ENCODE measurements at places on chromosomes 6 and 20.

GRCh38 chr6:168182366-168182765, 103.4 kb upstream of the FRMD1 start:
- no peak for DNase-seq

DNA sequence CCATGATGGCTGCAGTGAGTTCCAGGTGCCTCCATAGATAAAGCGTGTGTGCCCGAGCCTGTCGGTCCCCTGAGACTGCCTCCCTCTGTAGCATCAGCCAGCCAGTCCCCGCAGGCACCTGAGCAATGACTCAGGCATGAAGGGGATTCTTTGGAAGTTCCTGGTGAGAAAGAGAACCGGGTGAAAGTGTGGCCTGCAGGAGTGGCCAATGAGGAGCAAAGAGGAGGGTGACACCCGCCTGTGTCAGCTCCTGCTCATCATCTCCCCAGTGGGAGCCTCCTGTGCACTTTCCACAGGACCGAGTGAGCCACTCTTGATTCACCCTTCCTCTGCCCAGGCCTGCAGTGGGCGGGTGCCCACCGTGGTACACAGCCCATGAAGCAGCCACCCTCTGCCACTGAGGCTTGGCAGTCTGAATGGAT, 71.2 kb upstream of the PTPN1 start:
- no peak for DNase-seq

DNA sequence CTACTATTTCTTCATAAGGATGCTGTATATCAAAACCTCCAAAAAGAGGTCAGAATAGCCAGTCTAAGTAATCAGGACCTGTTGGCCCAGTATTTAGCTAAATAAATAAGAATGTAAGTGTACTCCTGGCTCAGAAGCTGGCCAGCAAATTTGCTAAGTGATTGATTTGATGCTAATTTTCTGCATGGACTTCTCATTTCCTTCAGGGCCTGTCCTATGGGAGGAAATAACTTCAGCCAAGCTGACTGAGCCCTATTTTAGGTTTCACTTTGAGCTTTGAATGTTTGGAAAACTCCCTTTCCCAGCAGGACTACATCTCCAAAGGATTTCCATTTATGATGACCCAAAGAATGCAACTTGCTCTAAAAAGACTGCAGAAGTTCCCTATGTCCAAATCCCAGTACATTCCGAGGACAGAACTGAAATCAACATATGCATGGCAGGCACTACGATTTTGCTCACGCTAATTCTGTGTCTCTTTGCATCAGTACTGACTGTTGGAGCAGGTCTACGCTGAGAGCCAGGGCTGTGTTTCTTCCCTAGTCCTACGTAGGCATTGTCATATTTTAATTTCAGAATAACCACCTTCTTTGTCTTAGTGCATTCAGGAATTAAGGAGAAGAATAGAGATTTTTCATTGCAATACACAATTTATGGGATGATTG, 441.4 kb upstream of the PLCB4 start:
- no peak for DNase-seq

GRCh38 chr6:79134699-79135474, 56.8 kb upstream of the PHIP start:
- DNase-seq: no peak

GRCh38 chr6:17899491-17899890, 87.9 kb downstream of the KIF13A start:
- DNase-seq: no peak

DNA sequence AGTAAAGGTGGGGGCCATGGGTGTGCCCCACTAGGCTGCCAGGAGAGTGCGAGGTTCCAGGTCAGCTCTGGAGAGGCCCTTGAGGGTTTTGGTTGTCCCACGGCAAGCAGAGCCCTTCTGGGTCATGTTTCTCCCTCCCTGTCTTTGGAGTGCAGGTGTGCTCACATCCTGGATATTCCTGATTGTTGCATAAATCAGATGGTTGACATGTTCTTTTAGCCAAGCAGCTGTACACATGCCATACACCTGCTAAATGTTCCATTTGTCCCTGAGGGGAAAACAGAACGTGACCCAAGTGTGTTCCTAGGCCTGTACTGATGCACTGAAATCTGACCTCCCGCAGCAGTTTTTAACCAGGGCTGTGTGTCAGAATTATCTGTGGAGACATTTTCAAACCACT, 77.5 kb upstream of the BEND3 start:
- DNase-seq: no peak

- DNase-seq: no peak
These were observed 23.8 kb upstream of the NXT1 start for GRCh38 chr20:23326774-23327173.

- DNase-seq: no peak
These were observed 489.5 kb downstream of the KIF16B start for GRCh38 chr20:16083639-16084280.

- no peak for DNase-seq
These were observed 42.8 kb downstream of the CTCFL start for GRCh38 chr20:57482148-57482547.

DNA sequence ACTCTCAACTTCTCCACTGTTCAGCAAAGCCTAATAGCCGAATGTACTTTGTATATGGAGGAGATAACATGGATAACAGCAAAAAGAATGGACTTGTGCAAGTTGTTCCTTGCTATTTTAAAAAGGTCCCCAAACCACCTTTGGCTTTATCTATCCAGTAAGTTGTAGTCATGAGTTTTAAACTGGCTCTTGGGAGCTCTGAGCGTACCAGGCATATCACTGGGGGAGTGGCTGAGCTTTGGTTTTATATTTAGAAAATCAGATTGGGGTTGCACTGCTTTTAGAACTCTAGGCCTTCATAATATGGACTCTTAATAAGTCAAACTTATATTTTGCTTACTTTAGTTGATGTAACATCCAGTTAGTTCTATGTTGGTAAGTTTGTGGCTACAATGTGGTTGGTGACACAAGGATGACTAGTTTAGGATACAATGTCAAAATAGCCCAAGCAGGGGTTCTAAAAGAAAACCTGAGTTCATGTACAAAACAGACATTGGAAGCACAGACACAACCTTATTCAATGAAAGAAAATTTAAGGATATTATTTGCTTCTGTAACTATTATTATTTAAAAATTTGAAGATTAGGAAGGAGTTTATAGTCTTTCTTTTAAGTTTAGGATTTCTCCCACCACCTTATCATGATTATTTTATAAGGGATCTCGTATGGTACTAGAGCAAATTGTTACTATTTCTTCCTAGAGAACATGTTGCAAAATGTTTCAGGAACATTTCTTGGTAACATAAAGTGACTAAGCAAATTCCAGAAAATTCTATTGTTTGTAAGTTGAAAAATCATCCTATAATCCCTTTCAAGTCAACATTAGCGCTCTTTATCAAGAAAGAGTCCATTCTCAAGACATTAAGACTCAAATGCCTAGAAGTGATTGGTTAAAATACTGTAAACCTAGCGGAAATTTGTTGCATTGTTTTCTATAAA, 165.8 kb upstream of the SUPT3H start:
- DNase-seq: no peak

DNA sequence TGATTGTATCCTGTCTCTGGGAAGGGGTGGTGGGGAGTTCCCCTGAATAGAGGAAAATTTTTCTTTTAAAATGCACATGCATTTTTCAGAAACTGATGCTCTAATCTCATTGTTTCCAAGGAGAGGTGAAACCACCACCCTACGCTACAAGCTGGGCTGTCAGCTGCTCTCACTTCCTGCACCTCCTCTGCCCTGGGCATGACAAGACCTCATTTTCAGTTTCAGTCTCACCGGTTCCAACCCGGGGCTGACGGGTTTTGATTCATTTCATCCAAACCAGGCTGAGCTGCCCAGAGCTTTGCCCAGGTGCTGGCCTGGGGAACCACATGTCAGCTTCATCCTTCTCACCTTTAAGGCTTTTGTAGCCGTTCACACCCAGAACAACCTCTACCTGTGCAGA, 99.7 kb downstream of the EYA2 start:
- no peak for DNase-seq

DNA sequence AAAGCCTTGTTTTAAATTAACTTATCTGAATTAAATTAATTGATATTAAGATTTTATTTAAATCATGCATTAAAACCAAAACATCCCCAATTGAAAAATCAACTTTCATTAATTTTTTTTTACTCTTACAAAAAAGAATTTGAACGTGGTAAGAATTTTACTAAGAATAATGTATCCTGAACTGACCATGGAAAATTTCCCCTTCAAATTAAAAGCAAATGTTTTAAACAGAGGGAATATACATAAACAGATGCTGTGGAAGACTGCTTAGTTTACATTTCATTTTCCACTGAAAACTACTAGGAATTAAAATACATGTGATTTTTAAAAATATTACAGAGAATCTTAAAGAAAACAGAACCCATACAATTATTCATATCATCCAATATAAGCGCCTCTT, 2.3 kb downstream of the RNF24 start:
- no peak for DNase-seq

- no peak for DNase-seq
These were observed 2.7 kb upstream of the MICA start for GRCh38 chr6:31400467-31401289.

All from SK-N-SH (cell line).